ENCODE measurements at places on chromosomes 2 and 18.
A peak's percentile ranks its signal among the peaks of the same experiment; 100 is the strongest.

GRCh38 chr2:69387770-69388481, 899 bp upstream of the GFPT1 start:
- DNase-seq = peak; percentile 25
- H3K36me3 ChIP-seq = peaks cover 8% of the 10 kb centered on the region

- no peaks in the 10 kb centered on the region for H3K36me3 ChIP-seq
- peaks cover 6% of the 10 kb centered on the region for H3K4me1 ChIP-seq
- no peak overlapping the region for H3K27ac ChIP-seq
These were observed 2.8 kb downstream of the CRYGB start for GRCh38 chr2:208142925-208143799.

- no peak overlapping the region for H3K4me3 ChIP-seq
- H3K36me3 ChIP-seq = no peaks in the 10 kb centered on the region
- H3K27me3 ChIP-seq = no peaks in the 10 kb centered on the region
- H3K4me1 ChIP-seq = no peaks in the 10 kb centered on the region
- no peak for DNase-seq
These were observed 33.3 kb downstream of the BMP10 start for GRCh38 chr2:68837861-68838341.

DNA sequence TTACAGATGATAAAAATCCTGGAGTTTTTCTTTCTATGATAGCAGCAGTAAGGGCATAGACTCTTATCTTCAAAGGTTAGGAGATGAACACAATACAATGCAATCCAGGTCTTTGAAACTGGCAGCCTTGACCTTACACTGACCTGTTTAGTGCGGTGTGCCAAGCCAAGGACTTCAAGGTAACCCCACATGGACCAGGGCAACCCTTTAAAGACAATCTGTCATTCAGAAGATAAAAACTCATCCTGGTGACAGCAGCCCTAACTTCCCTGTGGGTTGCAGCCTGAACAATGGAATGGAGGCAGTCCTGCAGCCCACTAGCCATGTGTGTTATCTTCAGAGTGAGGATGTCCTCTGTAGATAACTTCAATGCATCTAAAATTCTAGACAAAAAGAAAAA, 78.1 kb downstream of the RTTN start:
- no peaks in the 10 kb centered on the region for H3K4me1 ChIP-seq
- peak overlapping the region; percentile 90 for H3K27ac ChIP-seq
- H3K27me3 ChIP-seq = no peaks in the 10 kb centered on the region
- no peak overlapping the region for H3K4me3 ChIP-seq

GRCh38 chr18:10286580-10287150, 167.8 kb upstream of the APCDD1 start:
- no peak overlapping the region for H3K27ac ChIP-seq
- H3K4me3 ChIP-seq = no peak overlapping the region
- H3K4me1 ChIP-seq = no peaks in the 10 kb centered on the region
- no peak for DNase-seq
- H3K27me3 ChIP-seq = no peaks in the 10 kb centered on the region
- H3K36me3 ChIP-seq = no peaks in the 10 kb centered on the region

- DNase-seq = no peak
- H3K4me1 ChIP-seq = peaks cover 12% of the 10 kb centered on the region
- no peaks in the 10 kb centered on the region for H3K27me3 ChIP-seq
- no peak overlapping the region for H3K4me3 ChIP-seq
These were observed 121.9 kb upstream of the MSTN start for GRCh38 chr2:190184460-190184859.

DNA sequence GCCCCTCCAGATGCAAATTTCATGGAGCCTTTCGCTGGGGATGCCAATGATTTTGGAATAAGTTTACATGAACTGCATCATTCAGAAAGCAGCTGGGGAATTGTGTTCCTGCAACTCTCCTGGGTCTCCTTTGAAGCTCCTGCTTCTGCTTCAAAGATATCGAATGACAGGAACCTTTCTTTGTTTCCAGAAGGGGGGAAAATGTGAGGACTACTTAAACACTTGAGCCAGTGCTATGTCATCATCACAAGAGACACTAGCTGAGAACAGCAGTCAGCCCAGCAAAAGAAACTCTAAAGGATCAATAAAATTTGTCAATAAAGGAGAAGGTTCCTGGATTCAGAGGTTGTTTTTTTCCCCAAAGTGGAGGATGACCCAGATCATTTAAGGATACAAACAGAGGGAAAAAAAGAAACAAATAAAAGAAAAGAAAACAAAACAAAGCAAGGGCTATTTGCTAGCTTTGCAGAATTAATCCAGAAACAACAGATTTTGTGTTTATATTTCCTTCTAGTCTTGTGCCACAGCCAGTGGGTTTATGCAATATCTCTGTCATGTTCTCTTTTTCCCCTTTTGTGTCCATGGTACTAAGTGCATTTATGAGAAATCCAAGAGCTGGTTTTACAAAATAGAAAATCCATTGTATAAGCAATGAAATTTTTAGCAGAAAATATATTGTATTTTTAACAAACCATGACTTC, 463.7 kb downstream of the CDH2 start:
- no peak overlapping the region for H3K4me3 ChIP-seq
- H3K27ac ChIP-seq = no peak overlapping the region
- no peaks in the 10 kb centered on the region for H3K36me3 ChIP-seq
- H3K27me3 ChIP-seq = no peaks in the 10 kb centered on the region
- no peaks in the 10 kb centered on the region for H3K4me1 ChIP-seq

DNA sequence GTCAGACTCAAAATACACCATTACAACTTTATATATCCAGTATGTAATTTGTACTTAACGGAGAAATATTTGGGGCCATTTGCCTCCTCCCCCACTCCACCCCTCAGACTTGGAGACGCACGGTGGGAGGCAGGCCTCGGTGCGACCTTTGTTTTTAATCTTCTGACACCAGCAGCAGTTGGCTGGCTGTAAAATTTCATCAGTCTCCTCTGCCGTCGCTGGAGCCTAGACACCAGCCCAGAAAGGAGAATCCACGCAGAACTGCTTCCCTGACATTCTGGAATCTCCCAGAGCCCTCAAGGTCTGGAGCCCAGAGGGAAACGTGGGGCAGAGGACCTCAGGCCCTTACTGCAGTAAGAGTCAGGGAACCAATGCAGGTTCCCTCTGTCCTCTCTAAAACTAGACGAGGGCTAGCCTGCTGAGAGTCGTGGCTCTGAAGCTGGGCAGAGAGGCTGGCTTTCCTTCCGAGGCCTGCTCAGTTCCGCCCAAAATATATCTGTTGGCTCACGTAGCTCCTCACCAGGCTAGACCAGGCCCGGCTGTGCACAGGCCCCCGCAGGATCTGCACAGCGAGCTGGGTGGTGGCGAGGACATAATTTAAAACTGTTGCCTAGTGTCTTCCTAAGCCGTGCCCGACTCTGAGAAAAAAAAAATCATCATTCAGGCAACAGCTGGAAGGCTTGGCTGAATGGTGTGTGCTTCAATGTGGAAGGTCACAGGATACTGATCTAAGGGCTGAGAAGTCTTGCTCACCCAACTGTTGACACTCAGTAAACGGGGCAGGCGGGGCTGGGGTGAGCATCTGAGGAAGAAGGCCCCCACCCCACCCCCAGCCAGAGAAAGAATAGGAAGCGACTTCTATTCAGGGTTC, 40.4 kb downstream of the EN1 start:
- DNase-seq = no peak
- H3K36me3 ChIP-seq = no peaks in the 10 kb centered on the region
- peaks cover 4% of the 10 kb centered on the region for H3K27me3 ChIP-seq
- no peaks in the 10 kb centered on the region for H3K4me1 ChIP-seq
- H3K27ac ChIP-seq = no peak overlapping the region

DNA sequence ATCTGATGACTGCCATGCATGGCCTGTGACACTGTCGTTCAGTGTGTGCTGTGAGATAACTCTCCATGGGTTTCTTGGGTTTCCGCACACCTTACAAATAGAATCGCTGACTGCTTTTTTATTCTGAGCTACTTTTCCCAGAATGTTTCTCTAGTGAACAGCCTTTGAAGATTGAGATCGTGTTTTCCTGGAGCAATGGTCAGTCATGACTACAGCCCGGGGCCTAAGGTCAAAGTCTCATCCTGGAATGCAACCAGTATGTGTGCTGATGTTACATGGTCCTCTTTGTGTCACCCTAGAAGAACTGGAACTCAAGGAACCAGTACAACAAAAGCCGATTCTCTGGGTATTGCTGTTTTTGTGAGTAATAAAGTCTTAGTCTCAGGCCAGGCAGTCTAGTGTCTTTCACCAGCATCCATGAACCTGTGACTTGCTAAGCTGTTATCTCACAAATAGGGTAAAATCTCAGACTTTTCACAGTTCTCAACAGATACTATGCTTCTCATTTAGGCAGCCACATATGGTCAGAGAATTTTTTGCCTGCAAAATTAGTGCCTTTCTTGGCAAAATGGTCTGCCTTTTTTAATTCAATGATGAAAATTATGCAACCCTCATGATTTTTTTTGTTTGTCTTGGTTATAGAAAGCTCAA, 124.9 kb upstream of the PIEZO2 start:
- H3K4me3 ChIP-seq = no peak overlapping the region
- no peaks in the 10 kb centered on the region for H3K4me1 ChIP-seq
- peaks cover 5% of the 10 kb centered on the region for H3K27me3 ChIP-seq
- no peaks in the 10 kb centered on the region for H3K36me3 ChIP-seq
- DNase-seq = no peak

DNA sequence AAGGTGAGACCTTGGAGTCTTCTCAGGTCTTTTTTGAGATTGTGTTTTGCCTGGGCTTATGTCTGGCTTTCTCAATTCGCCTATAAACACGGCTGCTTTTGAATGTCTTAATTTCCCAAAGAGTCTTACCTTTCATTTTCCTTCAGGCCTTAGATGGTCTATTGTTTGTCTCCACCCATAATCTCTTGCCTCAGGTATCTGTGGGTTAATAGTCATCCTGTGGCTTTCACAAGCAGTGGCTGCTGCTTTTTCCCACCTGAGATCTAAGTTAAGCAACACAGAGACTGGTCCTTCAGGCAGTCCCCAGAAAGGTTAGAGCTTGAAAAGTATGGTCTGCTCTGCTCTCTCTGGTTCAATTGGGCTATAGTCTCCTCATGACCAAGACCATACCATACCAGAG, 275.3 kb downstream of the INSIG2 start:
- DNase-seq = no peak
- H3K4me3 ChIP-seq = no peak overlapping the region
- no peaks in the 10 kb centered on the region for H3K36me3 ChIP-seq
- H3K27me3 ChIP-seq = no peaks in the 10 kb centered on the region

DNA sequence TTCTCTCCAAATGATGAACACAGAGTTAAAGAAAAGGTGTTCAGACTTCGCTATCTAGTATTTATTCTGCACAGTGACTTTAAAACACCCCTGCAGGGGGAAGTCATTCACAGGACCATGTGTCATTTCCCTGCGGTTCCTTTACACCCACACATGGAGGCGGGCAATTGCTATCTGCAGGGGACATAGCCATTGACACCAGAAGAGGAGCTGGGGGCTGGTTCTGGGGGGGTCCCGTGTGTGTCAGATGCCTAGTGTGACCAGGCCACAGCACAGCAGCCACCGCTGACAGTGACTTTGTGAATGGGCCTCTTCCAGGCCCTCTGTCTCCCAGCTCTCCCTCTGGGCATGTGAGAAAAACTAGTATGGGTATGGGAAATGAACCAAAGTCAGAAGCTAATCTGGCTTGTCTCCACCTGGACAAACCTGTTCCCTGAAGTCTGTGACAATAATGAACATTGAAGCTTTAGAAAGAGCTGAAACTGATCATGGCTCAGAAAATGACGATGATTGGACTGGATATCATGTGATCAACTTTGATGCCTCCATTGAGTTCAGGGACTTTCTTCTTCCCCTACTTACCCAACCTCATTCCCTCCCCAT, 7.5 kb upstream of the GBX2 start:
- H3K4me1 ChIP-seq = no peaks in the 10 kb centered on the region
- no peak overlapping the region for H3K27ac ChIP-seq
- H3K36me3 ChIP-seq = no peaks in the 10 kb centered on the region
- peaks cover 41% of the 10 kb centered on the region for H3K27me3 ChIP-seq
- peak; percentile 23 for DNase-seq

GRCh38 chr2:70132244-70133126, 45.2 kb downstream of the PCBP1 start:
- peak overlapping the region; percentile 11 for H3K4me3 ChIP-seq
- H3K4me1 ChIP-seq = peaks cover 8% of the 10 kb centered on the region
- no peaks in the 10 kb centered on the region for H3K36me3 ChIP-seq

GRCh38 chr18:80202264-80202998, 44.9 kb downstream of the PARD6G start:
- DNase-seq = no peak
- H3K4me1 ChIP-seq = no peaks in the 10 kb centered on the region
- H3K27ac ChIP-seq = no peak overlapping the region
- H3K36me3 ChIP-seq = no peaks in the 10 kb centered on the region

GRCh38 chr2:104766683-104767082, 87.2 kb upstream of the POU3F3 start:
- no peak overlapping the region for H3K4me3 ChIP-seq
- no peaks in the 10 kb centered on the region for H3K36me3 ChIP-seq
- no peaks in the 10 kb centered on the region for H3K4me1 ChIP-seq
- no peak for DNase-seq
- H3K27me3 ChIP-seq = no peaks in the 10 kb centered on the region

- no peak overlapping the region for H3K4me3 ChIP-seq
- H3K27me3 ChIP-seq = no peaks in the 10 kb centered on the region
- H3K36me3 ChIP-seq = peaks cover 59% of the 10 kb centered on the region
- H3K27ac ChIP-seq = no peak overlapping the region
- H3K4me1 ChIP-seq = no peaks in the 10 kb centered on the region
- no peak for DNase-seq
These were observed 108.4 kb downstream of the ZEB2 start for GRCh38 chr2:144411473-144411872.

GRCh38 chr2:235605312-235606003, 111.6 kb downstream of the AGAP1 start:
- peak overlapping the region; percentile 49 for H3K27ac ChIP-seq
- peak; percentile 89 for DNase-seq
- H3K4me3 ChIP-seq = no peak overlapping the region
- no peaks in the 10 kb centered on the region for H3K27me3 ChIP-seq

DNA sequence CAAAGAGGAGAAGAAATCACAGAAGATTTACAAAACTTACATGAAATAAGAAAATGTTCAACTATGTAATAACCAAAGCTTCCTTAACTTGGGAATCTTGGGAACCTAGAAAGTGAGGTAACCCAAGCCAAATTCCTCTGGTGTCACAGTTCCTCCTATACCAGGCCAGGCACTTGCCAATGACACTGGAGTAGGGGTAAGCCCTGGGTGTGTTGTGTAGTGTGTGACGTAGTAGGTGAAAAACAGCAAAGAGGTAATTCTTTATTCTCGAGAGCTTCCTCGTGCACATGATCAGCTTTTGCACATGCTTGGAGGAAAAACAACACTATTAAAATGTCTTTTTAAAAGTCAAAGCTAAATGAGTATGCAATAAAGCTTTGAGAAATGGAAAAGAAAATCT, 118.0 kb downstream of the METTL8 start:
- H3K4me3 ChIP-seq = no peak overlapping the region
- H3K27ac ChIP-seq = no peak overlapping the region
- DNase-seq = no peak
- H3K27me3 ChIP-seq = no peaks in the 10 kb centered on the region
- H3K4me1 ChIP-seq = no peaks in the 10 kb centered on the region

Measured in SK-N-SH (cell line).